ENCODE measurements at places on chromosomes 5 and 9.

DNA sequence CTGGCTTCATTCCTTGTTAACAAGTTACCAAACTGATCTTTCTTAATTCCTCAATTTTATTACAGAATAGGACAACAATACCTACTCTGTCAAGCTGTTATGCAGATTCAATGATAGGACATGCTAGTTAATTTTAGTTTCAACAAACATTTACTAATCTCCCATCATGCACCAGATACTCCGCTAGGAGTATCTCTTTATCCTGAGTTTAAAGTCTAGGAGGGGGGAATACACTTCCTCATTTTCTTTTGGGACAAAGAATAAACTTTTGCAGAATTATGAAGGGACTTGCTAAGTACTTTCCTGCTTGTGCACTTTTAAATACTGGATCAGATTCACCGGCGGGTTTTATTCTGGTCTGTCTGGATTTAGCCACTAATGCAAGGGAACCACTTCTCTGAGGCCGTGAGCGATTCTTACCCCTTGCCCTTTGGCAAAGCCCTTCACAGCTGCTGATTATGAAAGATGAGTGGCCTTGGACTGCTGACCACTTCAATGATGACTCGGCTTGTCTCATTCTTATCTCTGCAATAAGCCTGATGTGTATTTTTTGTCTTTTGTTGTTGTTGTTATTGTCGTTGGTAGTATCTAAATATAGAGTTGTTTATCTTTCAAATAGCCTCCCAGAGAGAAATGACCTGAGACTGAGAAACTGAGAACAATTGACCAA lies 73.9 kb downstream of the RMI1 start:
- no peak for DNase-seq

DNA sequence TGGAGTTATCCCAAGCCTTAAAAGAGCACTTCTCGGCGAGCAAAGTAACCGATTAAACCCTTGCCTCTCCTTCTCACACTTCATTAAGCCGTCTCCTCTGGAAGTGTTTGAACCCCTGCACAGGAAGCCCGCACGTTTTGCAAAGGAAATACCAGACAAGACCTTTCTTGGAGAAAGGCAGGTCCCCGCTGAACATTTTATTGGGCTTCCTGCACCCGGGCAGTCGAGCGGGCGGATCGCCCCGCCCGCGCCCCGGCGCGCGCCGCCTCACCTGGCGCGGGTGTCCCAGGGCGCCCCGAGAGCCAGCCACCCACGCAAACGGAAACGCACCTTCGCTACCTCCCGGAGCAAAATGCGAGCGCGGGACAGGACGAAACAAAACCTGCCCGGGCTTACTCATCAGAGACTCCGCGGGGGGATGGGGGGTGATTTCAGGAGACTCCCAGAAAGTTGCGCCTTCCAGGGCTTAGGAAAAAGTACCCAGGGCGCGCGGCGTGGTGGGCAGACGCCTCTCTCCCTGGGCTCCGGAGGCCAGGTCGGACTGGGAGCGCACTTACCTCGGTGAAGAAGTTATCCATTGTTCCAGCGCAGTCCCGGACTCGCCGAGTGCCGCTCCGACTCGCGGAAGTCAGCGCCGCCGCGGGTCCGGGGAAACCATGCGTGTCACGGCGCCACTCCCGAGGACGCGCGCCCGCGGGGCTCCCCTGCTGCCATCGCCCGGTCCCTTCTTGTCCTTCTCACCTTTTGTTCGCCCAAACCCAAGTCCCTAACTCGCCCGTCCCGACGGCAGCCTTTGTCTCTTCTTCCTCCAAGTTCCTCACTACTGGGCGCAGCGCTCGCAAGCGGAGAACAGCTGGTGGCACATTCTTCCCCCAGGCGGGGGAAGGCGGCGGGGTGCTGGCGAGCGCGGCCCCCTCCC lies 598 bp downstream of the MYO10 start:
- DNase-seq = peak; percentile 1

- peak; percentile 24 for DNase-seq
Measured at GRCh38 chr5:4879693-4880303, 260.3 kb upstream of the ADAMTS16 start.

DNA sequence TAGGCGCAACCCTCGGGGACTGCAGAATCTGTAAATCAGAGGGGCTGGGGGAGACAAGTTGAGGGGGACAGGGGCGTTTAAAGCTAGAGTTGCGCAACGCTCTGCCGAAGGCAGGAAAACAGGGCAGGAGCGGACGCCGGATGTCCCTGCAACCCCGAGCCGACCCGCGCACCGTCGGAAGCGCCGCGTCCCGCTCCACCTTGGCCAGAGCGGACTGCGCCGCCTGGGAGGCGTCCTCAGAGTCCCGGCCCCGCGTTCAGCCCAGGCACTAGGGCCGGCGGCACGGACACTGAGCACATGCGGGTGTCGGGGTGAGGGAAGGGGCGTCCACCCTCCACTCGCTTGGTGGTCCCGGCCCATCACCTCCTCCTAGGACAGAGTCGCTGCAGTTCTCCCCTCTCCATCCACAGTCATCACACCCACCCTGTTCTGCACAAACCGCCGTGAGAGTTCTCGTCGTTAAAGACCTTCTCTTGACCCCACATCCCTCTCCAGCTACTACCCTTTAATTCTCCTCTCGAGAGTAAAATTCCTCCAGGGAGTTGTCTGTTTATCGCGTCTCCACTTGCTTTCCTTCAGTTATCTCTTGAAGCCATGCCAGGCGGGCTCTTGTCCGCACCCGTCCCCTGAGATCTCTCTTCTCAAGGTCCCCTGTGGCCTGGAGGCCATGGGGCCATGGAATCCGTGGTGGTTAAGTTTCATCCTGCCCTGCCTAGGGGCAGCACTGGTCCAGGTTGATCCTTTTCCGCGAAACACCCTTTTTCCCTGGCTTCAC lies 796 bp upstream of the PDLIM7 start:
- no peak for DNase-seq

- DNase-seq = no peak
Measured at GRCh38 chr9:35792024-35792813, 828 bp downstream of the NPR2 start.

- DNase-seq = no peak
Measured at GRCh38 chr5:100550531-100551051, 15.4 kb downstream of the FAM174A start.

DNA sequence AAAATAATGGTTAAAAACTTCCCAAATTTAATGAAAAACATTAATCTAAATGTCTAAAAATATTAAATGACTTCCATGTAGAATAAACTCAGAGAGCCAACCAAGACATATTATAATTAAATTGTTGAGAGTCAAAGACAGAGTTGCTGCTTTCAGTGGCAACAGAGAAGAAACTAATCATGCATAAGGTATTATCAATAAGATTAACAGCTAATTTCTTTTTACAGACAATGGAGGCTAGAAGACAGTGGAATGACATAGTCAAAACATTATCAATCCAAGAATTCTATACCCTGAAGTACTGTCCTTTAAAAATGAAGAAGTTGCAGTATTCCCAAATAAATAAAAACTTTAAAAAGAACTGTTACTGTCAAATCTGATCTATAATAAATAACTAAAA lies 268.7 kb downstream of the IRX2 start:
- no peak for DNase-seq

DNA sequence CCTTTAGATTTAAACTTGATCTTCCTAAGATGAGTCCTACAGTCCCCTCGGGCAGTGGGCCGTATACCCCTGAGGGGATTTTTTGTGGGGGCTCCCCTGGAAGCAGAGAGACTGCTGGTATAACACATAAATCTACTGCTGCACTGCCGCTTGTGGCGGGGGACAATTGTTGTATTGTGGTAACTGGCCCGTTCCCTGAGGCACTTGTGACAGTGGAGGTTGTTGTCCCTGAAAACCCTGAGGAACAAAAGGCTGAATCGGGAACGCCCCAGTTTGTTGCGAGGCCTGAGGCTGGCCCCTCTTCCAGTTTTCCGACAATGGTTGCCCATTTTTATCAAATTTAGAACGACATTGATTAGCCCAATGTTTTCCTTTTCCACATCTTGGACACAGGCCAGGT lies 4.7 kb upstream of the TMEM141 start:
- no peak for DNase-seq

DNA sequence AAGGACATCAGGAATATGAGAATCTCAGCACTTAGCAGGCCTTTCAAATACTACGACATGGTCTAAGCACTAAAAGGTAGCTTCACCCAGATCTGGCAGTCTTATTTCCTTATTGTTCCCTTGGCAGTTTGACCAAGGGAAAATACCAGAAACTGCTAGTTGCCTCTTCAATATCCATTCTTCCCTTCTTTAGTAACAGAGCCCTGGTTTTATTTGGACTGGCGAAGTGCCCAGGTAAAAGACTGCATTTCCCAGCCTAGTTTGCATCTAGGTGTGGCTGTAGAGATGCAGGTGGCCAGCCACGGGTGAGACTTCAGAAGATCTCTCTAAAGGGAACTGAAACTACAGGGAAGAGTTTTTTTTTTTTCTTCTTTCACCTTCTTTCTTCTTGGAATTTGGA lies 21.6 kb downstream of the DMRT2 start:
- no peak for DNase-seq

DNA sequence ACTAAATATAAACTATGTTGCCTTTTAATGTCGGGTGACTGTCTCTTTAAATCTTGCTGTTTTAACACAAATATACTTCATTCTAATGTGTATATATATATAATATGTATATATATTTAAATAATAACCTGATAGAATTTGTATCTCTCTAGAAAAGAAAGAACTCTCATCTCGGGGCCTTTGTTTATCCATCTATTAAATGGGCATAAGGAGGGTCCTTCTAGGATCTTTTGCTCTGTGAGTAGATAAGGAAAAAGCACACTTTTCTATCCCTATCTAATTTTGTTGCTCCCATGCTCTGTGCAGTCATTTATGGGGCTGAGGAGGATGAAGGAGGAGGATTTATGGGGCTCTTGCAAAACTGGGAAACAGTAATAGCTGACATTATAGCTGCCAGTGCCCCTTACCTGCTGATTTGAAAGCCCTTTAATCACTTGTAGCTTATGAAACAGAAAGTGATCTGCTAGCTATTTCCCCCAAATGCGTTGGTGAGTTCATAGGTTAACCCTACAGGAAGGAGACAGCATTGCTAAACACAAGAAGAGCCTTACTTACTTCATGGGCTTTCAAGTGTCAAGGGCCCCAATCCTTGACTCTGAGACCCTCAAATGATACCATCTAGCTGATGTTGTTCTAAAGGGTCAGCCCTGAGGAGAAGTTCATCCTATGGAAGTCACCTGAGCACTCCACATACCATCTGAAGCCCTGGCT lies 5.8 kb upstream of the PPARGC1B start:
- no peak for DNase-seq
